D341Med (cell line): ENCODE measurements at places on chromosomes 2 and 18.

GRCh38 chr2:50751311-50752031 is 280.5 kb downstream of the NRXN1 start:
- peak; percentile 10 for DNase-seq

- peak; percentile 74 for DNase-seq
Observed at GRCh38 chr18:45384137-45384961, 230.9 kb upstream of the SLC14A2 start.

DNA sequence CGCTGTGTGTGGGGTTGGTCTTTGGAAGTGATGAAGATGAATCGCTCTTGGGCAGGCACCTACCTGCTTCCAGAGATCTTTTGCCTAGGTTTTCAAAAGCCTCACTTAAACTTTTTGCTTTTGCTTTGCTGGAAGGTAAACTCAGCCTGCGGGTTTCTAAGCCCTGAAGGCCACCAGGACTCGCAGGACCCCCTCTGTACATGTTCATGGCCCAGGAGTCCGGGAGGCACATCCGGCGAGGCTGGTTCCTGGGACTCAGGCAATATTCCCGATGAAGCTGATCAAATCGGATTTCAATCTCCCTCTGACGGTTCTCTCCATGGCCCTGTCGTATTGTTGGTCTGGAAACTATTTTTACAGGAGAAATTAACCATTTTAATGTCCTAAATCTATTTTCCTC is 13.2 kb downstream of the HJURP start:
- no peak for DNase-seq

DNA sequence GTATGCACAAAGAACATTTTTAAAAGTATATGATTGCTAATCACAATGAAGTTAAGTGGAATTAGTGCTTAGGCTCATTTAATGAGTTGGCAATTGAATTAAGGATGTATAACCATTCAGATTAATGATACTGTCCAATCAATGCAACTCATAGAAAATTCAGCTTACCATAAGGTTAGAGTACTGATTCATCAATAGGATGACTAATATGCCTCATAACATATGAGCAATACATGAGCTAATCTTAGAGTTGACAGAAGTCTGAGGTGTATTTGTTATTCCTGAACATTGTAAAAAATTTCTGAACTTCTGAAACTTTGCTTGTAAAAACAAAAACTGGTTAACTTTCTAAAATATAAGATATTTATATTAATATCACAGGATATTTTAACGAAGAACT is 118.3 kb upstream of the NETO1 start:
- no peak for DNase-seq

GRCh38 chr2:23480957-23481797 is 96.2 kb downstream of the KLHL29 start:
- DNase-seq = no peak

GRCh38 chr2:133365117-133365516 is 203.1 kb downstream of the NCKAP5 start:
- DNase-seq = no peak

DNA sequence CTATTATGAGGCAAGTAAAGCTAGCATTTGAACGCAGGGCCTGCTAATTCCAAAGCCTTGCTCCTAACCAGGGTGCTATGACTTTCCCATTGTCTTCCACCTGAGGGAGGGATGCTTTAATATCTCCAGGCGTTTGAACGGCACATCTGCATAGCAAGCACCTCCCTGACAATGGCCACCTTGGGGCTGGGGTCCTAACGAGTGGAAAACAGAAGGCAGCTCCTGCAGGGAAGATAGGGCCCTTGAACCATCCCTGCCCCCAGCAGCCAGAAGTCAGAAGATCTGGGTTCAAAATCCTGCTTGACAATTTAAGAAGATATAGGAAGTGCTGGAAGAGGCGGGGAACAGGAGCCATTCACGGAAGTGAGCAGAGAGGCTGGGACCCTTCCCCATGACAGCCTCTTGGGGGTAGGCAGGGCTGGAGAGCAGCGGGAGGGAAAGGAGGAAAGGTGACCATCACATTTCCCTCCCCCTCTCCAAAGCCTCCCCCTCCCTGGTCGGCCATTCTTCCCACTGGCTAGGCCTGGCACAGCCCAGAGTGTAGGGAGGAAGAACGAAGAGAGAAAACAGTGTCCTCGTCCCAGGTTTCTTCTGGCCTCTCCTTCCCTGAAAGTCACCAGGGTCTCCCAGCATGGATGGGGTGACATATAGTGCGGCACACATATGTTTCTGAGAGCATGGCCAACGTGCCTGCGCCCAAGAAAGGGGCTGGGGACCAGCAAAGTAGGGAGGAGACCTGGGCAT is 73.5 kb downstream of the EMX1 start:
- peak; percentile 4 for DNase-seq

- no peak for DNase-seq
Observed at GRCh38 chr18:361941-362310, 94.1 kb upstream of the THOC1 start.

GRCh38 chr2:8438476-8438875 is 243.4 kb upstream of the ID2 start:
- no peak for DNase-seq

DNA sequence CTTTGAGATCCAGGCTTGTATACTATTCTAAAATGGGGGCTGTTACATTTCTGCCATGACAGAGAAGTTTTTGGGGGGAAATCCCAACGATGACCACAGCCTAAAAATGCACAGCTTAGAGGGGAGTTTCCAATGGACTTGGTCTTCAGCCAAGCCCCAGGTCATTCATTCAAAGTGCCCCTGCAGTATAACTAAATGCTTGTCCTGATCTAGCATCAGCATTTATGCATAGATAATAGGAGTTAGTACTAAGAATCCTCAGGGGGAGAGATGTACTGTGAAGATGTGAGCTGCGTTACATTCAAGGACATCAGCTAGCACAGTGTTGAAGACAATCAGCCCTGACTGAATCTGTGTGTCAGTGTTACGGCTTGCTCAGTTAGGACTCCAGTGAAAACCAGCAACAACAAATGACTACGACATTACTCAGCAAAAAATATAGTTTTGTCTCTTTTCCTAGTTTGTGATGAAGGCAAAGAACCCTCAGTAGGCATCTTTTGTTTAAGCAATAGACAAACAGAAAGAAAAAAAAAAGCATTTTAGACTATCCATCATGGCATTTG is 160.9 kb downstream of the ZEB2 start:
- DNase-seq = no peak

DNA sequence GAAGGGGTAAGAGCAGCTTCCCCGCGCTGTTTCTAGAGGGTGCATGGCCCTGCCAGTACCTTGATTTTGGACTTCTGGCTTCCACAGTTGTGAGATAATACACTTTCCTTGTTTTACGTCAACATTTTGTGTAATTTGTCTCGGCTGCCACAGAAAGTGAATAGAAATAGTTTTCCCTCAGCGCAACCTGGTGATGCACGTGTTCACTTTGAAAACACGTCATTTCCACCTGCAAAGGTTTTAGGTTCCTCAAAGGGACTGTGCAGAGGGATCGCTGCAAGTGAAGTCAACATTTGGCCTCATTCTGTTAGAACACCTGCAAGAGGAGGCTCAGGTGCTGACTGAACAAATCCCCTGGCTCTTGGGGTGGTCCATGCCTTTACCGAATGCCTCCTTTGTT is 71.7 kb downstream of the LONRF2 start:
- DNase-seq = no peak

- no peak for DNase-seq
Observed at GRCh38 chr18:22267697-22268096, 98.3 kb downstream of the GATA6 start.

GRCh38 chr2:222733846-222734702 is 62.6 kb downstream of the MOGAT1 start:
- no peak for DNase-seq
